T follicular helper cell (primary cell): ENCODE measurements at places on chromosomes 7 and 10.

DNA sequence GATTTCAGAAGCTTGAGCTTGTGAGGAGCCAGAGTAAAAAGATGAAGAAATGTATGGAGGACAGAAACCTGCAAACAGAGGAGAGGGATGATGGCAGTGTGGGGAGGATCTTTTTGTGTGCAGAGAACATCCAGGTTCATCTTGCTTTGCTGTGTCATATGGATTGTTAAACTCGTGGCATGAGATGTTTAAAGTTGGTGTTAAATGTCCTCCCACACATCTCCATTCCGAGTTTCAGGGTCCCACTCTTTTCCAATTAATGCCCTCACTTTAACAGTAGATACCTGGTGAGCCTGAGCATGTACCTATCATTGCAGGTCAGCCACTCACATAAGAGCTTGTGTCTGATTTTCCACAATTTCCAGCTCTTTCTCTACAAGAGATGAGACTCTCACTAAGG is 147.7 kb downstream of the ST7 start:
- DNase-seq, result no peak

- no peak for DNase-seq
Observed at GRCh38 chr7:2542916-2543871, 12.1 kb downstream of the BRAT1 start.

DNA sequence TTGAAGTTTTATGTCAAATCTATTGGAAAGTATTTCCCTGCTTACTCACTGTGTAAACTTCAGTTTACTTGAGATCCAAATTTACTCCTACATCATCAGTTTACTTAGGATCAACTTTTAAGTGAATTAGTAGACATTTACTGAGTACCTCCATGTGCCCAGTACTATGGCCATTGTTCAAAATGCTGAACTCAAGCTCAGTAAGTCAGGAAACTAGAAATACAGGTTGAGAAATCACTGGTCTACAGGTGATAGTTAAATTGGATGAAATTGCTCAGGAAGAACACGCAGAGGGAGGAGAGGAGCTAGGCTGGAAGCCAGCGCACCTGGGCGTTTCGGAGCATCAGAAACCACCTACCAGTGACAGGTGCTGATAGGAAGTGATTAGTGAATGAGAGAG is 25.5 kb upstream of the EBLN1 start:
- no peak for DNase-seq

DNA sequence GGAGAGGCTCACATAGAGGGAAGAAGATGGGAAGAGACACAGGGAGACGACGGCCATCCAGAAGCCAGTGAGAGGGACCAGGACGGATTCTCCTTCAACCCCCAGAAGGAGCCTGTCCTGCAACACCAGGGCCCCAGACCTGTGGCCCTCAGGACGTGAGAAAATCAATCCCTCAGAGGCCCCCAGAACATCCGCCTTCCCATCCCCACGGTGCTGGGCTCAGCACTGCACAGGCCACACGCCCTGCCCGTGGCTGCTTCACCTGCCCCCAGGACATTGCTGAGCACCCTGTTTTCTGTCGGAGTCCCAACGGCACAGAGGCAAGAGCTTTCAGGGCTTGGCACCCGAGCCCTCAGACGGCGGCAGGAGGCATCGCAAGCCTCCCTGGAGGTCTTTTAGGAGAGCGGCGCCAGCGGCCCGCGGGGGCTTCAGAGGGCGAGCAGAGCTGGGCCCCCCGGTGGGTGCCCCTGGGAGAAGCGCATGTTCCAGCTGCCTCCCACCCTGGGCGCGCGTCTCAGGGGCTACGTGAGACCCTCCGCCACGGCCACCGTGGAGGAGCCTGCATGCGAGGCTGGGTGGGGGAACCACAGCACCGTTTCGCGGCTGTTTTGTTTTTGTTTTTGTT is 42.8 kb downstream of the PDGFA start:
- no peak for DNase-seq

DNA sequence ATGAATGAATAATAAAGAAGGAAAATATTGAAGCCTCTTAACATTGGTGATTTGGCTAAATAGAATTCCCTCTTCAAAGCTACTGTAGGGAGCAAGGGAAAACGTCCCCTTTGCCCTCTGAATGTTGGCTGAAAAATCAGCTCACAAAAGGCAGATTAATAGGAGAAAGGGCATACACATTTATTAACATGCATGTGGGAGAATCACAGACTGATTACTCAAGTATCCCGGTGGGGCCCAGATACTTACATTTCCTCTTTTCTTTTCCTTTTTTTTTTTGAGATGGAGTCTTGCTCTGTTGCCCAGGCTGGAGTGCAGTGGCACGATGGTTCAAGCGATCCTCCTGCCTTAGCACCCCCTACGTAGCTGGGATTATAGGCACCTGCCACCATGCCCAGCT is 68.5 kb downstream of the HK1 start:
- no peak for DNase-seq
